Uterus (tissue), 4 donors: ENCODE measurements at places on chromosomes 12 and 14.
A peak's percentile ranks its signal among the peaks of the same experiment; 100 is the strongest.

- peak; percentile 24 for DNase-seq
These were observed 906 bp downstream of the LARP4 start for GRCh38 chr12:50401500-50402081.

DNA sequence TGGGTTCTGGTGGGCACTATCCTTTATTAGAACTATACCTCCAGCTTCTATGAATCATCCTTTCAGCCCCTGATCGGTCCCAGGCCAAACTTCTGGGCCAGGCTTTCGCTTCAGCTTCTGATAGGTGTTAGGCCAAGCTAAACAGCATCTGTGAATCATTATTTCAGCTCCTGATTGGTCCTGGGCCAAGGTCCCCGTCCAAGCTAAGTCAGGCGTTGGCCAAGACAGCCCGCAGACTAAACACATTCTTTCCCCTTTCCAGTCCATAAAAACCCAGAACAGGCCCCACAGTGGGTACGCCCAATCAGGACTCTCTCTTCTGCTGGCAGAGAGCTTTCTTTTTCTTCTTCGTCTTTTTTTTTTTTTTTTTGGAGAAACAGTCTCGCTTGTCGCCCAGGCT lies 1808.9 kb upstream of the SEL1L start:
- no peak for DNase-seq

GRCh38 chr12:106213662-106214061 lies 34.2 kb downstream of the CKAP4 start:
- DNase-seq = no peak

GRCh38 chr12:45681465-45681864 lies 48.0 kb upstream of the ARID2 start:
- no peak for DNase-seq

DNA sequence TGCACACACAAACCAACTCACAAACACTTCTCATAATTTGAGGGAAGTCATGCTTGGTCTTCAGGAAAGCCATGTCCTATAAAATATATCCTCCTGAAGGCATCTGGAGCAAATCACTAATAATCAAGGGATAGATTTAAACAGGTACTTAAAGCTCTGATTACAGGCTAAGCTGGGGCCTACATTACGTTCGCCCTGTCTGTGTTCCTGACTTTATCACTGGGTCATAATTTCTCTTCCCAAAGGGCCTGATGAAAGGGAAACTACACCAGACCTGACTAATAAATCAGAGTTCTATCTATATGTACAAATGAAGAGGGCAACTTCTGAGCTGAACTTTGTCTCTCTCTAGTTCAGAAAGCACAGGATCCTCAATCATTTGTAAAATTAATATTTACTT lies 43.9 kb upstream of the RASSF8 start:
- no peak for DNase-seq

DNA sequence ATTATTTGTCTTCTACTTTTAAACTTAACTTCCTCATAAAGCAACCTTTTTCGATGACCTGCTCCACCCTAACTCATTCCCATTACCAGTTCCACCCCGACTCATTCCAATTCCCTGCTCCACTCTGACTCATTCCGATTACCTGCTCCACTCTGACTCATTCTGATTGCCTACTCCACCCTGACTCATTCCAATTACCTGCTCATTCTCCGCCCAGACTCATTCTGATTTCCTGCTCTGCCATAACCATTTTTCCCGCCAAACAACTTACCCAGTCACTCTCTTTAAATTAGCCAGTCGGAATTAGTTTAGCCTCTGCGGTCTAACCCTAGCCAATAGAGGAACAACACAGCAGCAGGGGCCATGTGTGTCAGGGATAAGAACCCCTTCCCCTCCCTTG lies 249.1 kb downstream of the DPY19L2 start:
- no peak for DNase-seq

GRCh38 chr12:94599189-94599588 lies 51.2 kb downstream of the TMCC3 start:
- no peak for DNase-seq

- no peak for DNase-seq
These were observed 24.8 kb upstream of the GPR68 start for GRCh38 chr14:91269076-91269991.

DNA sequence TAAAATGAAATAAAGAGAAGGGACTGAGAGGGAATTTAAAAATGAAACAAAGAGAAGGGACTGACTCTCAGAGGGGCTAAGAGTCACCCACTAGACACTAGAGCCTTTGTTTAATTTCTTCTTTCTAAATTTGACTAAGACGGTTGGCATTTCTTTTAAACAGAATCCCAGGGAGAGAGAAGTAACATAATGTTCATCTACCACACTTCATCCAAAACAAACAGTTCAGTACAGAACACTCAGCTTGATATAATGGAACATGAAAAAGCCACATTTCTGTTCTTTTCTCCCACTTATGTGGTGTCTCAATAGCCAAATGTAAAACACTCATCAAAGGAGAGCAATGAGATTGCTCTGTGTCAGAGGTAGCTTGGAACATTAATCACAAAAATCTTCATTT lies 10.1 kb upstream of the NT5DC3 start:
- no peak for DNase-seq

DNA sequence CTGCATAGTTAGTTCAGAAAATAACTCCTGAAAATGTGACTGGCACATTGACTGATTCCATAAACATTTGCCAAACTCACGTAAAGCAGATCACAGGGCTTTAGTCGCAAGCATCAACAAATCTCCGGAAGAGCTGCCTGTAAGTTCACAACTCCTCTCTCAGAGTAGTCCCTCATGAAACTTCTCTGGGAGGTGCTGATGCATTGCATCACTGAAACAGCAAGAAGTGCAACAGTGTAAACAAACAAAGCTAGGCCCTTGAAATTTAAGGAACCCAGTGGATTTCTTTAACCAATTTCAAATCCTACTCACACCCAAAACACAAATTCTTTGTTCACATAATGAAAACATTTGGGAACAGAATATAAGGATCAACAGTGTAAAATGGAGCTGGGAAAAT lies 1691.7 kb upstream of the FLRT2 start:
- no peak for DNase-seq

DNA sequence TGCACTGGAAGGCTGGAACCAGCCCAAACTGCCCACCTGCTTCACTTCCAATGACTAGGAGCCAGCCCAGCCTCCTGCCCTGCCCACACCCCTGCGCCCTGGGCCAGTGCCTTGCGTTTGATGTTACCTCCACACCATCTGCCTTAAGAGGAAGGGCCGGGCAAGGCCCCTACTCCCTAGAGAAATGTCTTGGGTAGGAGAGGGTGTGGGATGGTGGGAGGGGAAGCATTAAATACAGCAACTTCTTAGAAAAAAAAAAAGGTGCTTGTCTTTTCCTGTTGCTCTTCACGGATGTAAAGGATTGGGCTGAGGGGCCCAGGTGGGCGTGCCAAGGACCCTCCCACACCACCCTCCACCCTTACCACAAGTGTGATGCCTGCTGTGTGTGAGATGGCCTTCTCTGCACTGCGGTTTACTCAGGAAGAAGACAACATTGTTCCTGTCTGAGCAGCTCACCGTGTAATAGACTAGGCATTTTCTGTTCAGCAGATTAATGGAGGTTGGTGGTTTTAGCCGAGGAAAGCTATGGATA lies 99.9 kb downstream of the NINJ2 start:
- DNase-seq = no peak

GRCh38 chr14:81831128-81831820 lies 297.6 kb upstream of the SEL1L start:
- DNase-seq = no peak

DNA sequence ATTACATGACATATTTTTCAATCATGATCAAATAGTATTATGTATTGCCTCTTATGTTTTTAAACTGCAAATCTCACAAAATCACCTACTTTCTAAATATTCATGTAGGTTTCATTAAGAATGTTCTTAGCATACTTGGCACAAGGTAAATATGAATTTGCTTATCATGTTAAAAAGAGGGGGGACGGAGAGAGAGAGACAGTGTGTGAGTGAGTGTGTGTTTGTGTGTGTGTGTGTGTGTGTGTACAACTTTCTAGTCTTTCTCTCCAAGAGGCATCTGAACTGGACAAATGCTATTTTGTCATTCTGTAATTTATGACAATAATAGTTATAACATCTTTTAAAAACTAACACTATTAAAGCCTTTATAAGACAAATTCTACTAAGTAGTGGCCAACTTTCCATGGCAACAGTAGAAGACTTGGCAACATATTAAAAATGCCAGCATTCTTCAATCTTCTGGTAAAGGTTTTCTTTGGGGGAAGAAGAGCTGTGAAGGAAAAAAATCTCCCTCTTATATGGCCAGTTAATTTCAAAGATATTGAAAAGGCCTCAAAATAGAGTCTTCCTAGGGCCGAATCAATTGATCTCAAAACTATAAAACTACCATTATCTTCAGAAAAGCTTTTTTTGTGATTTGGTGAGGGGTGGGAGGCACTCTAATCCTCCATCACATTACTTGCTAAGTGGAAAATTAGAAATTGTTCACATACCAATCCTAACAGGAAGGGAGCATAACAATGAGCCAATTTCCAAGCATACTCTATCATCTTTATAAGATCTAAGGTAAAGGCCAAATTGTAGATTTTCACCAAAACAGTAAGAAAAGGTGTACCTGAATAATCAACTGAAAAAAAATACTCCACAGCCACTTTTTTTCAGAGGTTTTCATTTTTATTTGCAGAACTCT lies 28.2 kb downstream of the CDK17 start:
- no peak for DNase-seq

- DNase-seq = no peak
These were observed 26.0 kb upstream of the ATP2A2 start for GRCh38 chr12:110254971-110255540.

DNA sequence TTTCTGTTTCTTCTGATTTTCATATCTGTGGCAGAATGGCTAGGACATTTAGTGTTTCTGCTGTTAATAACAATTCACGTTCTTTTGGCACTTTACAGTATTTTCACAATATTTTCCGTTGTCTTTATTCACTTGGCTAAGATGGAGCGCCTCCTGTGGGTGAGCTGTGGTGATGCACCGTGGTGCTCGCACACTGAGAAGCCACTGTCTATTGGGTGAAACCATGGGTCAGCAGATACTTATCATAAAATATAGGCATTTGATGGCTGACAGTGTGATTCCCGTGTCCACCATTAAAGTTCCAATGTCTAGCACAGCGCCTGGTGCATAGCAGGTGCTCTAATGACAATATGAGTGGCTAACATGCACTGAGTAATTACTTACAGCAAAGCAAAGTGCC lies 141.8 kb downstream of the VRK1 start:
- no peak for DNase-seq

GRCh38 chr12:102010265-102010994 lies 51.4 kb downstream of the WASHC3 start:
- DNase-seq = no peak

GRCh38 chr12:5371631-5372030 lies 60.3 kb upstream of the NTF3 start:
- DNase-seq = no peak

DNA sequence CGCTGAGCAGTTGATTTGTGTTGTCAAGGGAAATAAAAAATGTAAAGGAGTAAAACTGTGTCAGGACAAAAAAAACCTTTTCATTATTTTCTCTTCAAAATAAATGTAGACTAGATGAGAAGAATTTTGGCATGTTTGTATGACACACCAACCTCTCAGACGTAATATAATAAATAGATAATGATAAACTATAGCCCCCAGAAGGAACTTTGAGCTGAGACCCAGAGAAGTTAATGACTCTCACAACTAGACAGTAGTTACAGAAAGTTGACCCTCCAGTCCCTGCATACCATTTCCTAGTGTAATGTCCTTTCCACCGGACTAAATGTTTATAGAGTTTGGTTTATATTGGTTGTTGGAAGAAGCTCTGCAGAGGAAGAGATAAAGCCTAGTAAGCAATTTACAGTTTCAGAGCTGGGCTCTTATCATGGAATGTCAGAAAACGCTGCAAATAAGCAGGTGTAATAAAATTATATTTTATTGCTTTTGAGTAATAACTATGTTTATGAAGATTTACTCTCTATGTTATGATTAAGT lies 97.3 kb downstream of the TRHDE start:
- DNase-seq = no peak

- DNase-seq = no peak
These were observed 80.8 kb downstream of the EP400 start for GRCh38 chr12:132030367-132031038.

- no peak for DNase-seq
These were observed 153.5 kb upstream of the MAX start for GRCh38 chr14:65255583-65256461.

DNA sequence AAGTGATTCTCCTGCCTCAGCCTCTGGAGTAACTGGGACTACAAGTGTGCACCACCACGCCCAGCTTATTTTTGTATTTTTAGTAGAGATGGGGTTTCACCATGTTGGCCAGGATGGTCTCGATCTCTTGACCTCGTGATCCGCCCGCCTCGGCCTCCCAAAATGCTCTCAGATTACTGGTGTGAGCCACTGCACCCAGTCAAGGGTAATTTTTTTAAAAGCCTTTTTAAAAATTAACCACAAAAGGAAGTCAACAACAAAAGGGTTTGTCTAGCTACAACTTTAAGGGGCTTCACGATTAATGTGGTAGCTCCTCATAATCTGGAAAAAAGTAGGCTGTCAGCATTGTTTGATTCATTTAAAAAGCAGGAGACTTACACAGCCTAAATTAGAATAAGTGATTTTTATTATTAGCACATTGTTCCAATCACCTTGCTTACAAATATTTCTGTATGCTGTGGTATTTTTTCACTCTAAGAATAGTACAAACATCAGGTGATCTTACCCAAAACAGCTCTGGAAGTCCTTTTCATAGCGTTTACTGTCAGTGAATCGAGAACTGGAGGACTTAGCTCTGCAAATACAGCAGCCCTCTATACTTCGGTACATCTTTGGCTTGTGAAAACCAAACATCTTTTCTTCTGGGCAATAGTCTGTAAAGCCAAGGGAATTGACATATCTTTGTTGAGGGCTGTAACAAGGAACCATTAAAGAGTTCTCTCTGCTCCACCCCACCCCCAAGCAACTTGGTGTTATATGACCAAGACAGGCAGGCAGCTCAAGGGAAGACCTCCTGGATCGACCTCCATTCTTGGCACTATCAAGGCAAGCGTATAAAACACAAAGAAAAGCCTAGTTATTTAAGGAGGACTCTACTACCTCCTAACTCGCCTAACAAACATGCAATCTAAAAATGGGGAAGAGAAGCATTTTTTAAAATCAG lies 28.1 kb downstream of the SINHCAF start:
- DNase-seq = no peak

GRCh38 chr14:101891471-101891870 lies 72.9 kb upstream of the DYNC1H1 start:
- no peak for DNase-seq

GRCh38 chr14:102906616-102907302 lies 15.7 kb upstream of the AMN start:
- DNase-seq = no peak

GRCh38 chr14:65137648-65138307 lies 35.5 kb upstream of the MAX start:
- DNase-seq = peak; percentile 27

GRCh38 chr12:52323416-52324152 lies 2.4 kb upstream of the KRT83 start:
- DNase-seq = no peak

GRCh38 chr12:69091442-69092017 lies 147.8 kb upstream of the CPSF6 start:
- no peak for DNase-seq

DNA sequence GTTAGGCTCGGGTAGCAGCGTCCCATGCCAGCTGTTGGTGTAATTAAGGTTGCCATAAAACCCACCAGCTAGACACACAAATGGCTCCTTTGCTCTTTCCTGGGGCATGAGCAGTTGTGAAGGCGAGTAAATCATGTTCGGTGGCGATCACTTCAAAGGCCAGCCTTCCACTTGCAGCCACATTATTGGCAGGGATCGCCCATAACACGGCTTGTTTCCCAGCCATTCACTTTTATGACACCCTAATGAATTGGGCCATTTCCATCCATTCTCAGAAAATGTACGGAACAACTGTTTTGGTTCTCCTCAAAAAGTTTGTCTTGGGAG lies 63.4 kb downstream of the BEGAIN start:
- no peak for DNase-seq

- no peak for DNase-seq
These were observed 71.9 kb downstream of the CRACR2A start for GRCh38 chr12:3680919-3681594.
